ENCODE measurements at places on chromosomes 1 and 21.

DNA sequence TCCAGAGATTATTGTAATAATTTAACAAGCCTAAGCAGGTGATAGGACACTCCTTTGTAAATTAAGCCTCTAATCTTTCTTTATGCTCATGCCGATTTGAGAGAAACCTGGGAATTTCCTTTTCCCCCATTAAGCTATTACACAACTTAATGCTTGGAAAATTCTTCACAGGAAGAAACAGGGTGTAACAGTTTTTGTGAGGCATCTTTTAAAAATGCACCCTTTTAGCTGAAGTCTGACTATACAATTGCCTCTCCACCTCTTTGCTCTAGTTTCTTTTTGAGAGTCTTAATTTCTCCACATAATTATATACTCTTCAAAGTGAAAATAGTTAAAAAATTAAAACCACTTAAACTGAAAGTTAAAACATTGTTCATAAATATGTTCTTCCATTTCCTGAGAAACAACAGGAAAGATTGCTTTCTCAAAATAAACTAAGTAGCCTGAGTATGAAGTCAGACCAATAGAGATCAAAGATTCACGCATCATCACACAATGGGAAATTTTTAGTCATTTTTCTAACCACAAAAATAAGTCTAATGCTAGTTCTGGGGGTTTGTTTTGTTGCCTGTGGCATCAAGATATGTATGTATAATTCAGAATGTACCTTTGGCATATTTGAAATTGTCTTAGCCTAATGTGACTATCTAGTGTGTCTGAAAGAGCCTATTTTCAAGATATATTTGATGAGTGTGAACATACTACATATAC lies 34.7 kb downstream of the LRRC8D start:
- no peak for DNase-seq

DNA sequence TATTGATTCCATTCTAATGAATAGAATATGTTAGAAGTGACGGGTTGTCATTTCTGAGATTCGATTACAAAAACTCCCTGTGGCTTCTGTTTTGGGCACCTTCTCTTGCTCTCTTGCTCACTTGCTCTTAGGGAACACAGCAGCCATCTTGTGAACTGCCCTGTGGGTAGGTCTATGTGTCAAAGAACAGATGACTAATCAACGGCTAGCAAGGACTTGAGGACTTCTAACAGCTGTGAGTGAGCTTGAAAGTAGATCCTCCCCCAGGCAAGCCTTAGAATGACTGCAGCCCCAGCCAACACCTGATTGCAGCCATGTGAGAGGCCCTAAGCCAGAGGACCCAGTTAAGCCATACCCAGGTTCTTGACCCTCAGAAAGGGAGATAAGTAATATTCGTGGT lies 49.3 kb downstream of the AZIN2 start:
- DNase-seq, result no peak

DNA sequence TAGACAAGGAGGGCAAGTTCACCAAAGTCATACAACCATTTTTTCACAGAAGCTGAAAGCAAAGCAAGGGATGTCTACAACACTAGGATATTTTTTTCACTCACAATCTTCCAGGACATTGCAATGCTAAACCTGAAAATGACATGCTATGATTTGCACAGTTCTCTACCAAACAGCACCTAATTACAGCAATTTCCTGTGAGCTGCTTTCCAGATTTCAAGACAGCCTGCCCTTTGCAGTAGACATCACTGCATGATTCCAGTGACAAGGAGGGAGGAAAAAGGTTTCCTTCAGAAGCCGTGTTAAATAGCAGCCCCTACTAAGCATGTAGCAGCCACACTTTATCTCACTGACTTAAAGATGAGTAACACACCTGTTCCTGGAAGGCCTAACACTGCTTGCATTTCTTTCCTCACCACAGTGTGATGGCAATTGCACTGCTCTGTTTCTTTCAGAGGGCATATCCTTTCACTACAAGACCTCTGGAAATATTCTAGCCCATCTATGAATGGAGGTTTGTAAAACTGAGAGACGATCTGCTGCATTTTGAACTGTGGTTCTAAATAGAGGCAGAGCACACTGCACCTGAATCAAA lies 97.1 kb downstream of the DUSP10 start:
- DNase-seq, result no peak

DNA sequence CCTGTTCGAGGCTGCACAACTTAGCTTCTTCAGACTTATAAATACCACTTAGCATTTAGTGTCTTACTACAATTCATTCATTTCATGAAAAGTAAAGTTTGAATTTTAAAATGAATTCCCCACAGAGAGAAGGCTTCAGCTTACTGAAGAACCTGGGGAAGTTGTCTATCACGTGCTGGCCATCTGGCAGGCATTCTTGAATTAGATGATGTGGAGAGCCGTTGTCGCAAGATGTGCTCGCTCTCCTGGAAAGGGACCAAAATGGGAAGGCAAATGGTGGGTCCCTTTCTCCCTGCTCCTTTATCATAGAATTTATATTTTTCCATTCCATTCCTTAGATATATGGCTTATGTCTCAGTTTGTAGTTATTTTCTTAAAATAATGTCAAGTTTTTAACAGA lies 90.5 kb downstream of the CD247 start:
- DNase-seq, result no peak

- peak; percentile 60 for DNase-seq
Measured at GRCh38 chr1:75632350-75632949, 21.5 kb upstream of the SLC44A5 start.

DNA sequence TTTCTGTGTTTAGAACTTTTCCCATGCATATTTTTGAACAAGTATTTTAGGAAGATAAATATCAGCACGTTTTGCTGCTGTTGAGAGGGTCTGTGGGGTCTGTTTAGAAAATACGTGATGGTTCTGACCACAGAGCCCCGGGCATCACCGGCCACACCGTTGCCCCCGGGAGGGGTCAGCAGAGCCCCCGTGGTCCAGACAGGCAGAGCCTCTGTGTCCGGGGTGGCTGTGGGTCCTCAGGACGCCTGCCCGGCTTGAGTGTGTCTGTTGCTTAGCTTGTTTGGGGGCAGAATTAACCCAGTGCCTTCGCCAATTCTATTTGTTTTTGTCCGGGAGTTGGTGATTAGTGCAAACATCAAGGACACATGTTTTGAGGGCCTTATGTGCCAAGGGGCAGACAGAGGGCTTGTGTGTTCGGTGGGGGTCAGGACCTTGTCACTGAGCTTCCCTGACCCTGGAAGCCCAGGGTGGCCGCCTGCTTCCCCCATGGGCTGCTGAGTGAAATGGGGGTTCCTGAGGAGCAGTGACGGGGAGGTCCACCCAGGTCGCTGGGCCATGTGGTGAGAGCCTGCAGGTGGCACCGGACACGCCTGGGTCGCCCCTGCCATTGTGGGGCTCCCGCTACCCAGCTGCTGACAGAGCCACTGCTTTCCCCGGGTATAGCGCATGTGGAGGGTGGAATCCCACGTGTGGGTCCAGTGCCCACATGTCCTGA lies 122.2 kb downstream of the SIK1 start:
- DNase-seq, result no peak

DNA sequence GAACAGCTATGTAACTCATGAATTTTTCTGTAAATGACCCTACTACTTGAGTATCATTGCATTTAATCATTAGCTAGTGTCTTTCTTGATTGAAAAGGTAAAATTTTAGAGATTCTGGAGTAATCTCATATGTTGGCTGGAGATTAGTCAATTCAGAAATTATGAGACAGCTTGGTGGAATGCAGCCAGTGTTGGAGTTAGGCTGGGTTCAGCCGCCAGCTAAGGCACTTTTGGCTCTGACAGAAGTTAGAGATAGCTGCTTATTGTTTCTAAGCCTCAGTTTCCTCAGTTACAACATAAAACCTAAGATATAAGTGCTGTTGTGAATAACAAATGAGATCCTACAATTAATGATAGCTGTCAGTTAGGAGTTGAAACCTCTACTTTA lies 49.4 kb downstream of the TBCE start:
- DNase-seq, result no peak

DNA sequence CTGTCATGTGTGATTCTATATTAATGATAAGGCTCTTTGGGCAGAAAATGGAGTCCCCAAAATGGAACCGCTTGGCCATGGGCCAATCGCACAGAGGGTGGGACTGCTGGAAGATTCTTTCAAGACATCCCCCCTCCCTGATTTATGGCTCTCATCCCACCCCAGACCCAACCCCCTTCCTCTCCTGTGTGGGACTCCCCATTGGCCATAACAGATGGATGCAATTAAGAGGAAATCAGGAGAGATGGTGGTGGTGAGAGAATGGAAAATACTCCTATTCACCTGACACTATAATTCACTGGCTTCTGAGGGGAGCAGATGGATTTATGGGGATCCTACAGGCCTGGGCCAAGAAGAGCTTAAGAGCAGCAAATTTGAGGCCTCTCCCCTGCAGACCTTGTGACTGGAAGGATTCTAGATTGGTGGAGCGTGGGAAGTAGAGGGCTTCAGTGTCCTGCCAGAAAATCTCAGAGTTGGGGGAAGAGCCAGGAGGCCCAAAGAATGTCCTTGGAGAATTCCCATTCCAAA lies 1.7 kb downstream of the IGFN1 start:
- DNase-seq, result no peak

DNA sequence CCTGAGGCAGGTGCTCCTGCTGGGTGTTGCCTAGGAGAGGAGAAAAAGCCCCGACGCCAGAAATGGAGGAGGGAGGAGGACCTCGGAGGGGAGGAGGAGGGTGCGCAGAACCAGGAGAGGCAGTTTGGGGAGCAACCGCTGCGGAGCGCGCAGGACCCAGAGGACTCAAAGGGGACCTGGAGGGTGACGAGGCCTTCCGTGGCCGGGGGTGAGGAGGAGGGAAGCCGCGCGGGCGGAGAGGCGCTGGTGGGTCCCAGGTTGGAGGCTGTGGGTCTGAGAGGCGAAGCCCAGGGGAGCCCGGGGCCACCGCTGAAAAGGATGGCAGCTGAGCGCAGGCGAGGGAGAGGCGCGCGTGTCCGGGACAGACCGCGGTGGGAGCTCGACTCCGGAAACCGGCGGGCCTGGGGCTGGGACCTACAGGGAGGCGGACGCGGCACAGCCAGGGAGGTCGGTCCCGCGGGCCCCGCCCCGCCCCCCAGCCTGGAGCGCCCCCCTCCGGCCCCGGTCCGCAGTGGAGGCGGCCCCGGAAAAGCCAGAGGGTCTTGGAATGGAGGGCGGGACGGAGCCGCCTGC lies 15.1 kb downstream of the RNF223 start:
- peak; percentile 7 for DNase-seq

DNA sequence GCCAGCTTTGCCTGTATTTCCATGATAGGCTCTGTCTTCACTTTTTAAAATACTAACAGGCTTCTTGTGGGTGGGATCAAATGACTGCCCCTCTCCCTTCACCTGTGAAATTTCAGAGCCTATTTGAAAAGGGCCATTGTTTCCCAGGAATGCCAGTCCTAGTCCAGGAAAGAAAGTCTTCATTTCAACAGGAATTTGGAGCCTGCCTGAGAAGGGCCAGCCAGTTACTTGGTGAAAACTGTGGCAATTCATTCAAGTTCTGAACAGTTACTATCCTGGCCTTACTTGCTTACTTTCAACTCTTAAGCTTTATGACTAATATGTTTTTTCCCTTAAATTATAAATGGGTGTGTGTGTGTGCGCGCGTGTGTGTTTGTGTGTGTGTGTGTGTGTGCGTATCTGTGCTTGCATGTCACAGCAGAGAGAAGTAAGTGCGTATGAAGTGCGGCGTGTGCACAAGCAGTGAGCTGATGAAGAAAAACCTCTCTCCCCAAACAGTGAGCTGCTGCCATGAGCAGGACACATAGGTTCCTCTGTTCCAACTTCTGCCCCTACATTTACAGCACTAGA lies 67.5 kb upstream of the RNPC3 start:
- no peak for DNase-seq

GRCh38 chr1:185821612-185822385 lies 87.6 kb downstream of the HMCN1 start:
- DNase-seq, result no peak
